ENCODE measurements at places on chromosomes 6 and 20. TPM values are rescaled to one million over a fixed set of nuclear protein-coding genes. Genes with fewer than 3 reads are reported as not detected.

Gene HLA-F
- 68.2 TPM for total RNA-seq

Gene PRL
- not detected for total RNA-seq

Gene SRSF12
- total RNA-seq: under 0.01 TPM

Gene GPLD1
- total RNA-seq: 0.17 TPM

Gene TSHZ2
- 1.9 TPM for total RNA-seq

Gene PPT2
- total RNA-seq: 69.8 TPM

Gene KCNK16
- total RNA-seq: not detected

Gene LAMA2
- total RNA-seq: 0.74 TPM

Gene SLC25A27
- 1.9 TPM for total RNA-seq

Gene RWDD1
- total RNA-seq: 24.7 TPM

Gene TP53TG5
- total RNA-seq: not detected

Gene NNAT
- 0.23 TPM for total RNA-seq

Gene FAM209B
- total RNA-seq: 0.33 TPM

Gene EPPIN
- not detected for total RNA-seq

Gene GLP1R
- not detected for total RNA-seq

Gene GNRH2
- not detected for total RNA-seq

Gene NMBR
- not detected for total RNA-seq

Gene CTCFL
- not detected for total RNA-seq

Gene ANKRD66
- total RNA-seq: not detected

Gene TLDC2
- total RNA-seq: 0.14 TPM

Gene TNXB
- 4.6 TPM for total RNA-seq

Gene BEND6
- 0.14 TPM for total RNA-seq

Gene COL21A1
- 0.05 TPM for total RNA-seq

Gene TDRD6
- 0.05 TPM for total RNA-seq

Gene BTNL2
- total RNA-seq: not detected

Gene PNLDC1
- total RNA-seq: 0.51 TPM

Gene BTN2A1
- 9.3 TPM for total RNA-seq

Gene DDX27
- total RNA-seq: 31.1 TPM

Gene SNAI1
- total RNA-seq: 1.5 TPM

Gene ENPP3
- 0.19 TPM for total RNA-seq
